Activated CD4-positive, CD25-positive, alpha-beta regulatory T cell treated with anti-CD3 and anti-CD28 coated beads, Interleukin-2, amount 50 U/mL, for 16 hours (primary cell): ENCODE measurements at places on chromosomes 6 and 20.

DNA sequence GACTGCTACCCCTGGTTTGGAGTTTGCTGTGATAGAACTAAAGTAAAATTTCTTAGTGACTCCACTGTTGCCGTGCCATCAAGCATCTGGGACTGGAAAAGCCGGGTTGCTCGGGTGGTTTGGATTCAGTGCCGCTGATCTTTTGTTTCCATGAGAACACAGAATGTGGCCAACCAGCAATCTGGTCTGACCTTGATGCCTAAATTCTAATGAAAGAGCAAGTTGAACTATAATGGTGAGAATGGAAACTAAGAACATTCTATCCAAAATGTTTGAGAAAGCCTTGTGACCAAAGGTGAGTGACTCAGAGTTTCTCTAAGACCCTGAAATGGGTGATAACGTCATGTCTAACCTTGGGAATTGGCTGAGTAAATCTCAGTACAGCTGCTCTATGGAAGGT, 9.9 kb upstream of the PI16 start:
- DNase-seq = no peak

GRCh38 chr6:124963416-124963785, 1.2 kb downstream of the RNF217 start:
- no peak for DNase-seq

DNA sequence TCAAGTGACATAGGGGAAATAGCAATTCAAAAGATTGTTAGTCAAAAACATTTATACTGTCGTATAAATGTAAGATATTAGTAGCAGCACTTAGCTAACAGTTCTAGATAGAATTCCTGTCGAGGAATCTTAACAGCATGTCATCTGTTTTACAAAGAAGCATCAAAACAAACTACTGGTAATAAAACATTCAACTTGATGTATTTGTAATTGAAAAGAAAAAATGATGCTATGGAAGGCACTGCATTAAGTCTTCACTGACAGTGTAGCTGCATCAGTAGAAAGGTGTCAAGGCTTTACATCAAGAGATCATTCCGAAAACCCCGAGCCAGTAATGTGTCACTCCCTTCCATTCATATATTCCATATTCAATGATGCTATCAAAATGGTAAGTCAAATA, 223.5 kb downstream of the TBC1D32 start:
- no peak for DNase-seq

- DNase-seq = no peak
Measured at GRCh38 chr6:150992262-150992661, 126.8 kb downstream of the MTHFD1L start.

GRCh38 chr6:134287859-134288537, 29.9 kb downstream of the SGK1 start:
- DNase-seq = no peak

DNA sequence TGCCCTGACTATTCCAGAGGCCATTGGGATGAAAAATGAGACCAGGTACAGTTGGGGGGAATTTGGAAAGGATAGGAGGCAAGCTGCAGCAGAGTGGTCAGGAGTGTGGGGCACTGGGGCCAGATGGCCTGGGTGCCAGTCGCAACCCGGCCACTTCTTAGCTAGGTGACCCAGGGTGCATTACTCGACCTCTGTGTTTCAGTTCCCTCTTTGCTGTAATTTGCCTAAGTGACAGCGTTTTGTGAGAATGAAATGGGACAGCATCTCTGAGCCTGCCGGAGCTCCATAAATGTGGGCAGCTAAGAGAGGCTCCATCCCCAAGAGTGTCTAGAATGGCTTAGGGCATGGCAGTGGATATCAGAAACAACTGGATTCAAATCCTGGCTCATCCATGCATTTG, 13.9 kb downstream of the LRFN2 start:
- no peak for DNase-seq

- no peak for DNase-seq
Measured at GRCh38 chr20:57685146-57685758, 24.6 kb downstream of the PMEPA1 start.

DNA sequence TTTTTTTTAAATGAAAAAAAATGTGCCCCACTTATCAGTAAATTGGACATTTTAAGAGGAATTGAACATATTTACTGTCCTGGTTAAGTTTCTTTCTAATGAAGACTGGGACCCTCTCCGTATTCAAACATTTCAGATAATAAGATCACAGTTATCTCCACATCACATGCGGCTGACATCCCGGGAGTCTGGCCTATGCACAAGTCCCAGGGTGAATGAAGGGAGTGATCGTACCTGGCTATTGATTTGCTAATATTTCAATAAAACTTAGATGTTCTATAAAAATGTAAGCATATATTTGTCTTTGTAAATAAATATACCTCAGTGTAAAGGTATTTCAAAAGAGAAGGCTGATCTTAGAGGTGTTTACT, 58.1 kb downstream of the FOXC1 start:
- DNase-seq = no peak

GRCh38 chr20:56439771-56440291, 27.8 kb downstream of the CASS4 start:
- no peak for DNase-seq

DNA sequence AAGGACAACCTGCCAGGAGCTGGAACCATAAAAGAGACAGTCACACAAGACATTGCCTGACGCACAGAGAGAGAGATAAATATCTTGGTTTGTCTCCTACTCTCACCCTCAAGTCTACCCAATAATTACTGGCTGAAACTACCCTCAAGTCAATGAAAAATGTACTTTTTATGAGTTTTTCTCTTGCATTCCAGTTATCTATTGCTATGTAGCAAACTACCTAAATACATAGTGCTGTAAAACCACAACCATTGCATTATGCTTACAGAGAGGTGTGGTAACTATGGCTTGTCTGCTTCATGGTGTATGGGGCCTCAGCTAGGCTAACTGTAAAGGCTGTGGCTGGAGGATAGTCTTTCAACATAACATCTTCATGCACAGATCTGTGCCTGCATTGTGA, 247.8 kb downstream of the HAO1 start:
- DNase-seq = no peak

- no peak for DNase-seq
Measured at GRCh38 chr6:37665304-37665703, 32.4 kb downstream of the MDGA1 start.

GRCh38 chr6:134316733-134317431, 1.0 kb downstream of the SGK1 start:
- DNase-seq = no peak

DNA sequence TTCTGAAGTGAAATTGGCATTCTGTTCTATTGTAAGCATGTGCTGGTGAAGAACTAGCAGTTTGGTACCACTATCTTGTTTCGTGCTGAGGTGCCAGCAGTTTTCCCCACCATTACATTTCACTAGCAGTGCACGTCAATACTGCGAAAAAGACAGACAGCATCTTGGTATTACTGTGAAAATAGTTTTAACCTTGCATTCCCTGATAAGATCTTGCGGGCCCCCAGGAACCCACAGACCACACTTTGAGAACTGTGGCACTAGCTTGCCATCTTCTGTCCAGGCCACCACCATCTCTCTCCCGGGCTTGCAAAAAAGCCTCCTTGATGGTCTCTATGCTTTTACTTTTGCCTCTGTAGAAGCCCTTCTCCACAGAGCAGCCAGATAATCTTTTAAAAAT, 185.7 kb downstream of the BACH2 start:
- no peak for DNase-seq

- DNase-seq = no peak
Measured at GRCh38 chr20:3781153-3781910, at the start of gene SPEF1. Gene SPEF1, minus strand, starts transcription at chr20:3781448. Its CDS starts 161 bp downstream, at chr20:3781287.

DNA sequence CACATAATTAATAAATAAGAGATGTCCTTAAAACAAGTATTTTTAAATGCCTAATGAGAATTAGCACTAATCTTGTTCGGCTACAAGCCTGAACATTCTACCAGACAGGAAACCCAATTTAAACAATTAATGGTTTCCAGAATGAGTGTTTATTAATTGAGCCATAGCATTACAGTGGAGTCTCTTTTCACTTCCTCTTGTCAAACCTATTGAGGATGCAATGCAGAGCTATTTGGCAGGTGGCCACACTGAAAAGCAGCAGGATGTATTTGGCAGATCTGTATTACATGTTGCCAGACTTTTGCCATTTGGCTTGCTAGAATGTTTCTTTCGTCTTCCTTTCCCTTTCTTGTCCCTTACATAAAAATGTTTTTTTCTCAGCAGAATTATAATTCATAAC, 475.2 kb upstream of the MARCKS start:
- no peak for DNase-seq

GRCh38 chr20:56517641-56518040, 6.9 kb upstream of the FAM209A start:
- DNase-seq = no peak

DNA sequence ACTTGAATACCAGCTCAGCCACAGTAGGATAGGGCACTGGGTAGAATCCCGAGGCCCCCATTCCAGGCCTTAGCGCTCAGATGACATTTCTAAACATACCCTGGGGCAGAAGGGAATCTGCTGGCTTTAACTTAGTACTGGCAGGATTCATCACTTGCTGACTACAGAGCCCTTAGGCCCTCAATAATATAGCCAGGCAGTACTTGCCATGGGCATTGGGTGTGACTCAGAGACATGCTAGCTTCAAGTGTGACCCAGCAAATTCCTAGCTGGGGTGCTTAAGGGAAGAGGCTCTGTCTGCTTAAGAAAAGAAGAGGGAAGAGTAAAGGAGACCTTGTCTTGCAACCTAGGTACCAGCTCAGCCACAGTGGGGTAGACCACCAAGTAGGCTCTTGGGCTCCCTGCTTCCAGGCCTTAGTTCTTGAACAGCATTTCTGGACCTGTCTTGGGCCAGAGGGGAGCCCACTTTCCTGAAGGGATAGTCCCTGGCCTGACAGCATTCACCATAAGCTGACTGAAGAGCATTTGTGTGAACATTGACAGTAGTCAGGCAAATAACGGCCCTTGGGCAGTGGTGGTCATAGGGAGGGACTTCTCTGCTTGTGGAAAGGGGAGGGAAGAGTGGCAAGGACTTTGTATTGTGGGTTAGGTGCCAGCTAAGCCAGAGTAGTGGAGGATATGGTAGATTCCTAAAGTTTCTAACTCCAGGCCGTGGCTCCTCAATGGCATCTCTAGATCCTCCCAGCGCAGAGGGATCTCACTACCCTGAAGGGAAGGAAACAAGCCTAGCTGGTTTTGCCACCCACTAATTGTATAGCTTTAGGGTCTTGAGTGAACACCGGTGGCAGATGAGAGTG, 48.5 kb upstream of the HACE1 start:
- DNase-seq = no peak

GRCh38 chr20:19555726-19556125, 202.3 kb upstream of the RIN2 start:
- DNase-seq = no peak

DNA sequence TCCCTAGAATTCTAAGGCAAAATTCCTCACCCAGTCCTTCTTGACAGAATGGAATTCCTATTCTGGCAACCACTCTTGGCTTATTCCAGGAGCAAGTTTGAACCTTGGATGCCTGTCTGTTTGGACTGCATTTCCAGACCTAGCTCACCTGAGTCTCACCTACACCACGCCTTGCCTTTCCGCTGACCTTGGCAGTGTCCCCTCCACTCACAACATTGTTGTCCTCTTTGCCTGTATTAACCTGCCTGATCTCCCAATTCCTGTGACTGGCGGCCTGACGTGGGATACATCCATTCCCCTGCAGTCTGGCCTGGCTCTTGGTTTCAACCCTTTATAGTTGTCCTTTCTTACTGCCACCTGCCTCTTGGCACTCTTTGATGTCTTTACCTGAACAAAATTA, 281.4 kb upstream of the SOX4 start:
- no peak for DNase-seq

GRCh38 chr6:22248513-22249308, 48.1 kb downstream of the PRL start:
- DNase-seq = no peak

DNA sequence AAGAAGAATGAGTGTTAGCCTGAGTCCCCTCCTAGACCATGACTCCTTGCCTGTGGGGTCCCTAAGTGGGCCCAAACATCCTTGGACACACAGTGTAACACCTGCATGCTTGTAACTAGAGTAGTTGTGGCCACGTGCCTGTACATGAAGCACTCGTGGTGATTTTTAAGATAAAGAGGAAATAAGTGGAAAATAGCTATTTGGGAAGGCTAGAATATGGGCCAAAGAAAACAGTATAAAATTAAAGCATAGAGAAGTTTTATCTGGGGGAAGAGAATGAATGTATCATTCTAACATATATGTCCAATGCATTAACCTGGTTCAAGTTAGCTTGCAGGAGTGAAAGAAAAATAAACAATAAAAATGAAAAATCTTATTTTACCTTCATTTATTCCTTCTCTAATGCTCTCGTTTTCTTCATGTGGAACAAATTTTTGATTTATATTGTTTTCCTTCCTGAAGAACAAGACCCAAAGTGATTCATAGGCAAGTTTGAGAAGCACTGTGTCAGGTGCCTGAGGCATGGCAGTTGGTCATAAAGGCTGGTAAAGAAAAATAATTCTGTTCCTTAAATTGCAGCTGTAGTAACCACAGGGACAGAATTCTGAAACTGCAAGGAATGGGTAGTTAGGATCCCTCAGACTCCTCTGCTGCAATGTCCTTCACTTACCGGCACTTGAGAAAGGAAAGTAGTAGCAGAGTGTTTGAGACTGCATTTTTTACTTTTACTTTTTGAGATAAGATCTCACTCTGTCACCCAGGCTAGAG, 8.5 kb upstream of the CST3 start:
- DNase-seq = no peak
